ENCODE measurements at places on chromosomes 4 and X.

DNA sequence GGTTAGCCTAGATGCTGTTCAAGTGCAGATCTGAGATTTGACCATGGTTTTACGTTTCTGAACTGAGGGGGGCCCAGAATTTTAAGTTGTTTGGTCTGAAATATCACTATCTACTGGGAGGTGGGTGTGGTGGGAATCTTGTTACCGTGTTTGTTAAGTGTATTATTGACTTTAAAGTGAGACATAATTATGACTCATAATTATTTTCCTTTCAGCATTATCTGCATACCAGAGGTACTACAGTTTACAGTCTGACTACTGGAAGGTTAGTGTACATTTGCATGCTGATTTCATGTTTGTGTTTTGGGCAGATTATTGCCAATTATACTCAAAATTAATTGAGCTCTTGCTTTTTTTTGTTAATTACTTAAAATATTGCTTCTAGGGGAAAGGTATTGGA is 101.5 kb downstream of the KDM6A start:
- no peaks in the 10 kb centered on the region for H3K27me3 ChIP-seq
- H3K4me1 ChIP-seq: peaks cover 13% of the 10 kb centered on the region
- peaks cover 28% of the 10 kb centered on the region for H3K36me3 ChIP-seq
- H3K4me3 ChIP-seq: peak overlapping the region; percentile 61
- peak; percentile 74 for ATAC-seq
- H3K27ac ChIP-seq: peak overlapping the region; percentile 80

- H3K4me1 ChIP-seq: no peaks in the 10 kb centered on the region
- H3K36me3 ChIP-seq: peaks cover 16% of the 10 kb centered on the region
- ATAC-seq: no peak
- no peak overlapping the region for H3K27ac ChIP-seq
- no peaks in the 10 kb centered on the region for H3K27me3 ChIP-seq
Measured at GRCh38 chr4:53186714-53187358, 179.0 kb downstream of the SCFD2 start.

DNA sequence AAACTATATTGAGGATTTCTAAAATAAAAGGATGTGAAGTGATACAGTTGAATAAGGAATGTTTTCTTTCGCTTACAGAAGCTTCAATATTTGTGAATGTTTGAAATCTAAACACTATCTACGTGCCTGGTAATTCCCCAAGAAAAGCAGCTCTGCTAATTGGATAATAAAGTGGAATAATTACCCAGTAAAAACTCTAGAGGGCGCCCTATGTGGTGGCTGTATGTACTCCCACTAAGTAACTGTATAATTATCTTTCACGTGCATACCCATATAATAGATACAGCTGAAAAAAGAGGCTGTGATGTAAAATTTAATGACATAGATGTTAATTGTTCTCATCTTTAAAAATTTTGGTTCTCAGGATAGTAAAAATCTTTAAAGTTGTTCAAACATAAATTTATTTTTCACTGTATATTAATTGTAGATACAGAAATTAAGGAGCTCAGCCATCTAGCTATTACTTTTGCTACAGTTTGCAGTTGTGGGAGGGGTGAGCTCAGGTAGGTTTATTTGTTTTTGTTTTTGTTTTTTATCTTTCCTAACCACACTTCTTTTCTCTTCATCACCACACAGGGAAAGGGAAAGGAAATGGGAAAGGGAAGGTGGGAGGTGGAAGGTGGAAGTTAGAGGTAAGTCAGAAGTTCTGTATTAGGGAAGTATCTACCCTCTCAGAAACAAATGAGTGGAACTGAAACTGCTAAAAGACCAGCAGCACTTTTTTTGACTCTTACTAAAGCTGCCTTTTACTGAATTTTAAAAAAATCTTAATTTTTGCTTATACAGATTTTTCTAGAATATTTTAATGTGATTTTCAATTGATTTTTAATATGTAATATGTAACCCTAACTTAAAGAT is 151.7 kb upstream of the RPS6KA6 start:
- H3K4me3 ChIP-seq: no peak overlapping the region
- H3K36me3 ChIP-seq: no peaks in the 10 kb centered on the region
- no peaks in the 10 kb centered on the region for H3K4me1 ChIP-seq
- H3K27me3 ChIP-seq: no peaks in the 10 kb centered on the region
- ATAC-seq: no peak

GRCh38 chrX:16885628-16886027 is 15.5 kb upstream of the RBBP7 start:
- no peak overlapping the region for H3K4me3 ChIP-seq
- no peak overlapping the region for H3K27ac ChIP-seq
- peaks cover 5% of the 10 kb centered on the region for H3K4me1 ChIP-seq
- H3K36me3 ChIP-seq: no peaks in the 10 kb centered on the region
- ATAC-seq: no peak
- no peaks in the 10 kb centered on the region for H3K27me3 ChIP-seq

GRCh38 chr4:119110121-119110520 is 25.5 kb upstream of the MYOZ2 start:
- H3K4me3 ChIP-seq: no peak overlapping the region
- no peaks in the 10 kb centered on the region for H3K36me3 ChIP-seq
- peaks cover 4% of the 10 kb centered on the region for H3K4me1 ChIP-seq
- no peaks in the 10 kb centered on the region for H3K27me3 ChIP-seq

- no peak overlapping the region for H3K27ac ChIP-seq
- no peaks in the 10 kb centered on the region for H3K4me1 ChIP-seq
- peaks cover 6% of the 10 kb centered on the region for H3K27me3 ChIP-seq
- no peaks in the 10 kb centered on the region for H3K36me3 ChIP-seq
- no peak for ATAC-seq
Measured at GRCh38 chr4:633406-633805, 8.0 kb downstream of the PDE6B start.

GRCh38 chrX:9144701-9145241 is 110.8 kb upstream of the FAM9B start:
- H3K4me3 ChIP-seq: no peak overlapping the region
- H3K27me3 ChIP-seq: no peaks in the 10 kb centered on the region
- no peaks in the 10 kb centered on the region for H3K36me3 ChIP-seq
- H3K27ac ChIP-seq: no peak overlapping the region

DNA sequence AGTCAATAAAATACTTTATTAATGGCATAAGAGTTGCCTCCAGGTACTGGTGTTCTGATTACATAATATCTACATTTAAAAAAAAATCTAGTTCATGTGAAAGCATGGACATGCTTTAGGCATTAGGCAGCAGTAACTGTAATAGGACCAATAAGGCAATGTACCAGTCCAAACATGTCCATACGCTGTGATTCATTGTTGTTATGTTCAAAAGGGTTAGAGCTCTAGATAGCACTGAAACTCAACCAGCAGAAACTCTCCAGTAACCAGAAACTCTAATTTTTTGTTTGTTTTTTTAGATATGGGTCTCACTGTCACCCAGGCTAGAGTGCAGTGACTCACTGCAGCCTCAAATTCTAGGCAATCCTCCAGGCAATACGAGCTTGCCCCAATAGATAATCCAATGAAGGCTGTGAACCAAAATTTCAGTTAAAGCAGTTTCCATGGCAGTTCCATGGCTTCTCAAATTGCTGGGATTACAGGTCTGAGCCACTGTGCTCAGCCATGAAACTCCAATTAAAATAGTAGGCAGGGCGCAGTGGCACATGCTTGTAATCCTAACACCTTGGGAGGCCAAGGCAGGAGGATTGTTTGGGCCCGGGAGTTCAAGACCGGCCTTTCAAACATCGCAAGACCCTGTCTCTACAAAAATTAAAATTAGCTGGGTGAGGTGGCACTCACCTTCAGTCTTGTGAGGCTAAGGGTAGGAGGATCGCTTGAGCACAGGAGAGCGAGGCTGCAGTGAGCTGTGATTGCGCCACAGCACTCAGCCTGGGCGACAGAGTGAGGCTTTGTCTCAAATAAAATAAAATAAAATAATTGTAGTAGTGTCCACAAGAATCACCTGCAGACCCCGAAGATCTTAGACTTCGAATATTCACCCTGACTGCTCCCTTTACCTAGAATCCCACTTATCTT is 36.3 kb downstream of the MGARP start:
- H3K36me3 ChIP-seq: no peaks in the 10 kb centered on the region
- H3K4me3 ChIP-seq: no peak overlapping the region
- no peaks in the 10 kb centered on the region for H3K4me1 ChIP-seq
- no peak overlapping the region for H3K27ac ChIP-seq
- ATAC-seq: no peak

GRCh38 chrX:112738347-112739033 is 58.8 kb upstream of the LHFPL1 start:
- peaks cover 5% of the 10 kb centered on the region for H3K27me3 ChIP-seq
- no peak overlapping the region for H3K4me3 ChIP-seq
- H3K27ac ChIP-seq: no peak overlapping the region
- ATAC-seq: peak; percentile 89
- no peaks in the 10 kb centered on the region for H3K36me3 ChIP-seq
- no peaks in the 10 kb centered on the region for H3K4me1 ChIP-seq
